Naive thymus-derived CD8-positive, alpha-beta T cell (primary cell): ENCODE measurements at places on chromosomes 4 and X. TPM values are rescaled to one million over a fixed set of nuclear protein-coding genes. Genes with fewer than 3 reads are reported as not detected.
A peak's percentile ranks its signal among the peaks of the same experiment; 100 is the strongest.

BTC gene
- not detected for total RNA-seq

GRCh38 chr4:188111955-188112354 lies 2.6 kb upstream of the TRIML2 start:
- no peaks in the 10 kb centered on the region for H3K36me3 ChIP-seq
- H3K4me1 ChIP-seq, result no peaks in the 10 kb centered on the region
- H3K27me3 ChIP-seq, result peaks cover 2% of the 10 kb centered on the region
- H3K27ac ChIP-seq, result no peak overlapping the region
- no peak for DNase-seq

DNA sequence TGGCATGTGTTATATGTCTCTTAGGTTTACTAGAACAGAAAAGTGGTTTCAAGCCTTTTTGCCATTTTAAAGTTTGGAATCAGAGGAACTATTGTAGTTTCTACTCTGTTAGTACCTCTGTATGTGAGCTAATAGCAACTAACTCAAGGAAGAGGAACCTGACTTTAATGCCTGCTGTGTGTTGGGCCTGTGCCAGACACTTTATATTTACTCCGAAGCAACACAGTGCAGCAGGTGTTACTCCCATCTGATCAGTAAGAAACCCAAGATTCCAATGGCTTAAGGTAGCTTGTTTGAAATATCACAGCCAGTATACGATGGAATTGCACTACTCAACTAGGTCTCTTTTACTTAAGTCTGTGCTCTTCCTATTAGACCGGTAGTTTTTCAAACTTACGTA lies 79.2 kb downstream of the USP9X start:
- no peaks in the 10 kb centered on the region for H3K27me3 ChIP-seq
- no peak for DNase-seq
- H3K27ac ChIP-seq, result peak overlapping the region; percentile 28
- no peak overlapping the region for H3K4me3 ChIP-seq
- peaks cover 58% of the 10 kb centered on the region for H3K36me3 ChIP-seq
- peaks cover 2% of the 10 kb centered on the region for H3K4me1 ChIP-seq

CNGA2 gene
- total RNA-seq, result not detected

GRCh38 chr4:80192252-80192866 lies 4.9 kb upstream of the PRDM8 start:
- peaks cover 22% of the 10 kb centered on the region for H3K4me1 ChIP-seq
- DNase-seq, result no peak
- H3K4me3 ChIP-seq, result no peak overlapping the region
- H3K27me3 ChIP-seq, result peaks cover 25% of the 10 kb centered on the region

ANXA5 gene
- total RNA-seq, result 38.2 TPM
